ENCODE measurements at places on chromosomes 2 and 18.

DNA sequence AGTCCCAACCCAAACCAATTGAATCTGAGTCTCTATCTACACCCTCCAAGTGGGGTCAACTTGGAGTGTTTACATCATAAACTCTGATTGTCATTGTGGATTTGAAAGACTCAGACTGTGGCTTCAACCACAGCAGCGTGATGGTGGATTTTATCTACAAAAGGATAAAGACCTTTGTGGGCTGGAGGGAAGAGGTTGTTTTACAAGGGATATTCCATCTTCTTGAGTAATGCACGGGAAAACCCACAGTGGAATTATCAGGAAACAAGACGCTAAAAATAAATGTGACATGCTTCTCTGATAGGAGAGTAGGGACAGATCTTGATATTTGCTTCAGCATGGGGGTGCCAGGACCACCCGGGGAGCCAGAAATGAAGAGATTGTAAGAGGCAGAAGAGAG lies 93.5 kb downstream of the LPIN1 start:
- no peak for DNase-seq

GRCh38 chr2:49753344-49753985 lies 599.1 kb upstream of the FSHR start:
- DNase-seq: no peak

GRCh38 chr2:203808046-203808750 lies 59.4 kb upstream of the CTLA4 start:
- DNase-seq: no peak

GRCh38 chr18:33750366-33750765 lies 172.3 kb downstream of the ASXL3 start:
- no peak for DNase-seq

- no peak for DNase-seq
Observed at GRCh38 chr2:216365518-216365917, 6.8 kb downstream of the MARCHF4 start.

GRCh38 chr2:189466656-189467055 lies 25.4 kb downstream of the WDR75 start:
- no peak for DNase-seq

- no peak for DNase-seq
Observed at GRCh38 chr2:168427451-168427850, 28.6 kb upstream of the CERS6 start.

- DNase-seq: no peak
Observed at GRCh38 chr2:6664332-6665061, 201.2 kb downstream of the CMPK2 start.

DNA sequence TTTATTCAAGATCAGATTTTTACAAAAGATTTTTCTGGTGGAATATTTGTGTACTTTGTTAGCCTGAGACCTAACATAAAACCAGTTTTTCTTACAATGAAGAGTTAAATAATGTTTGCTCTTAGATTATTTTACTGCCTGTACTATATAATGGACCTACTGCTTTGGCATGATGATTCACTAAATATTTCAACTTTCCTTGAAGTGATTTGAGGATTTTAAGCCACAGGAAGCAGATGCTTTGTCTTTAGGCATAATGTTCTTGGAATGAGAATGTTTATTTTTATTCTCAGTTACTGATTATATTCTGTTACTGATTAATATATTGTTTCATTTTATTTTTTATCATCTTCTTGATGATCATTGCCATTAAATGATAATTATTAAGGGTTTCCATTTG lies 175.3 kb upstream of the LRP1B start:
- DNase-seq: no peak

GRCh38 chr2:67719351-67719750 lies 322.2 kb downstream of the ETAA1 start:
- DNase-seq: no peak

DNA sequence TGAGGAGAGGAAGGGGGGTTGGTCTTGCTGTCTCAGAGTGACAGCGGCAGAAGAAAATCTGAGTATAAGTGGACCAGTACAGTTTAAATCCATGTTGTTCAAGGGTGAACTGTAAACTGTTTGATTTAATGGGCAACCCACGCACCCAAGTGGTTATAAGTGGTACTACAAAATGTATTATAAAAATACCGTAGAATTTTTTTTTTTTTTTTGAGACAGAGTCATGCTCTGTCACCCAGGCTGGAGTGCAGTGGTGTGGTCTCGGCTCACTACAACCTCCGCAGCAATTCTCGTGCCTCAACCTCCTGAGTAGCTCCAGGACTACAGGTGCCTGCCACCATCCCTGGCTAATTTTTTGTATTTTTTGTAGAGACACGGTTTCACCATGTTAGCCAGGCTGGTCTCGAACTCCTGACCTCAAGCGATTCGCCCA lies 2.1 kb upstream of the CHCHD5 start:
- DNase-seq: no peak

DNA sequence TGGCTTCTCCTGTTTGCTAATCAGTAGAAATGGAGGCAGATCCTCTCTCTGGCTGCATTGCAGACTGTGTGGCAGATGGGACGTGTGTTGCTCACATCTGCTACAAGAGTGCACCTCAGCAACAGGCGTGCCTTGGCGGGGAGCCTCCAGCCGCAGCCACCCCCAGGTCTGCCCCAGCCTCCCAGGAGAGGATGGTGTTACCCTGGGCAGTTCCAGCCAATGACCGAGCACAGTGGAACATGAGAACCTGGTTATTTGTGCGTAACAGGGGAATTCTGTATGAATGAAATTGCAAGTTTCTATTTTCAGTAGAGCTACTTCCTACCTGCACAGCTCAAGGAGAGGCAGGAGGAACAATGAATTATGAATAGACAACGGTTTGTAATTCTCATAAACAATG lies 130.6 kb upstream of the CBLN2 start:
- no peak for DNase-seq

DNA sequence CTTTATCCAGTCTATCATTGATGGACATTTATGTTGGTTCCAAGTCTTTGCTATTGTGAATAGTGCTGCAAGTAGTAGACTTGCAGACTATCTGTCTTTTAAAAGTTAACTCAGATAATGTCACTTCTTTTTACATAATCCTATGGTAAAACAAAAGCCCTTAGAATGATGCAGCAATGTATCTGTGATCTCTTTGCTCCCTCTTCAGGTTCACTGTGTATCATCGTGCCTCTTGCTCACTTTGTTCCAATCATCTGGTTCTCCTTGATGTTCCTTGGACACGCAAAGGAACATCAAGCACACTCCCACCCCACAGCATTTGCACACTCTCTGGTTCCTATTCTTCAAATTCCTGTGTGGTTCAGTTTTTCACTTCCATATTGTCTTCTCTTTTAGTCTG lies 472.5 kb upstream of the ZNF804A start:
- no peak for DNase-seq

DNA sequence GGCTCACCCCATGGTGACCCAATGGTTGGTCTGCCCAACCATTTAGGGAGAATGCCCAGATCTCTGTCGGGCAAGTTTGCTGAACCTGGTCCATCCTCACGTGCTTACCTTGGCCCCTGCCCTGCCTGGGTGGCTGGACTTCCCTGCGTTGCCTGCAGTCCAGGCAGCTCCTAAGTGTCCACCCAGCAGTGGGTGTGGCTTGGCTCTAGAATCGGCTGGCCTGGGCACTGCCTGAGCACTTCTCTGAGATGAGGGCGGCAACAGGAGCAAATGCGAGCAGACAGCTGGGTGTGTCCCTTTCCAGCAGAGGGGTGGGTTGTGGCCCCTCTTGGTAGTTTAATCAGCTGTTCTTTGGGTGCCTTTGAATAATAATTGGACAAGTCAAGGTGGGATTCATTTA lies 11.3 kb downstream of the PCARE start:
- no peak for DNase-seq

DNA sequence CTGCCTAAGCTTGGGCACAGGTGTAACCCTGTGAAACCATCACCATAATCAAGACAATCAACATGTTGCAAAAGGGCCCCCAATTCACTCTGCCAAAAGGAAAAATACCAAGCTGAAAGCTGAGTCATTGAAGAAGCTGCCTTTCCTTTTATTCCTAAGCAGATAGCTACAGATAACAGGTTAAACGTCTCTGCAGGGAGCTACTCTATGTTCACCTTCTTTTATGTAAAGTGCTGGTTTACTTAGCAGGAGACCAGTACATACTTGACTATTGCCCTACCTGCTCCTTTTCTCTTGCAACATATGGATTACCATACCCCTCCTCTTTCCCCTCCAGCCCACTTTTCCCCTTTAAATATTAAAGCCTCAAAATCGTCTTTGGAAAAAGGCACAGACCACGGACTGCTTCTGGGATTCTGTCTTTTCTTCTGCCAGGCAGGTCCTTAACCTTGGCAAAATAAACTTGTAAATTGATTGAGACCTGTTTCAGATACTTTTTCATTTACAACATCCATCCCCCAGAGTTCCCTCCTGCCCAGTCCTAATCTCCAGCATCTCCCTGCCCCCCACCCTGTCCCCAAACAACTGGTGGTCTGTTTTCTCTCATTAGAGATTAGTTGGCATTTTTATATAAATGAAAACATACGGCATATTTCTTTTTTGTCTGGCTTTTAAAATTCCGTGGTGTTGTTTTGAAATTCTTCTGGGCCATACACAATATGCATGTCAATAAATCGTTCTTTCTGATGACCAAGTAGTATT lies 37.8 kb upstream of the LDLRAD4 start:
- DNase-seq: no peak

- no peak for DNase-seq
Observed at GRCh38 chr2:84964406-84965191, 6.4 kb upstream of the KCMF1 start.

GRCh38 chr2:141630407-141630930 lies 500.3 kb downstream of the LRP1B start:
- DNase-seq: no peak

- DNase-seq: no peak
Observed at GRCh38 chr18:35134791-35135531, 93.7 kb downstream of the MAPRE2 start.

GRCh38 chr2:101038455-101039255 lies 36.6 kb downstream of the RPL31 start:
- DNase-seq: no peak

GRCh38 chr18:25805323-25805722 lies 285.1 kb downstream of the SS18 start:
- DNase-seq: no peak

DNA sequence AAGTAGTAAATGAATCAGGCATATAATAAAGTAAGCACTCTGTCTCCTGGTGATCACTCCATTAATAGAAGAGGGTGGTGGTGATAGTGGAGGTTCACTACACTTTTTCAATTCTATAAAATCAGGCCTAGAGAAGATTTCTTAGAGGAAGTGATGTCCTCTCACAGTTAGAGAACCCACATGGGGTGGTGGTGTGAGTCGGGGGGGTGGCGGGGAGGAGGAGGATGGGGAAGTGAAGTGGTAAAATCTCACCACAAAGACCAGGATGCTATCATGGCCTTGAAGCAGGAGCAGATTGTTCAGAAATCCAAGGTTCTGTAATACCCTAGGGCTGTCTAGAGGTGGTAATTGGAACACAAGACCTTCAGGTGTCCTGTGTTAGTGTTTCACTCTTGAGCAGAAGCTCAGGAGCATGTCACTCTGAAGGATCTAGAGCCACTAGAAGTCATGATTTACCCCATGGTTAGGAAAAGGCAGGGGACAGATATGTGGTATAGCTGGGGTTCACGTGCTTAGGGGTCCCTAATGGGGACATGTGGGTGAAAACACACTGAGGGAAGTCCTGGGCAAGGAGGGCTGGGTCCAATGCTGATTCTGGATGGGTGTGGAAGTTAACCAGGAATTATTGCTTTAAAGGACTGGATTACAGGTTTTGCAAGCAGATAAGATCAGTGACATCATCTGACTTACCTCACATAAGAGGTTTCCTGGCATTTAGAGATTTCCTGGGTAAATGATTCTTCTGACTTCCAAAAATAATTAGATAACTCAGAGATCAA lies 31.0 kb downstream of the RNF125 start:
- no peak for DNase-seq

DNA sequence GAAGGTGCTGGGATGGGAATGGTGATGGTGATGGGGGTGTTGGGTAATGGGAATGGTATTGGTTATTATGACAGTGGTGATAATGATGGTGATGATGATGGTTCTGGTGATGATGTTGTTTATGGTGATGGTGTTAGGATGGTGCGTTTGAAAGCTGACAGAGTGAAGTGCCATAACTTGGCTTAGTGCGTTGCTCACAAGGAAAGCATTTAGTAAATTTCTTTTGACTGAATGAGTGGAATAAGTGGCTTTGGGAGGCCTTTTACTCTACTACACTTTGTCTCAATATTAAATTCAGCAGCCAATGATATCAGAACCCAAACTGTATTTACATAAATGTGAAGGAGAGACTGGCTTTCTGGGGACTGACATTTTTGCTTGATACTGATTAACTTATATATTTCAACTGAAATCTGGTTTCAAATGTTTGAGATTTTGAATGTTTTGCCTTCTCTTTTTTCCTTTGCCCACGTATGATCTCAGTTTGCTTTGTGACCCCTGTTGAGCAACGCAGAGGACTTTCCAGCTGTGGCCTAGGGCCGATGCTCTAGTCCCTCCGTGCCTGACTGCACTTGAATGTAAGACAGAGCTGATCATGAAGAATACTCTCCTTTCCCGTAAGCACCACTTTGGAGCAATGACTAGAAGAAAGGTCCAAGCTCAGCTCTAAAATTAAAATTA lies 128.5 kb upstream of the SH3BP4 start:
- no peak for DNase-seq

GRCh38 chr2:221775096-221775495 lies 203.0 kb upstream of the EPHA4 start:
- no peak for DNase-seq

DNA sequence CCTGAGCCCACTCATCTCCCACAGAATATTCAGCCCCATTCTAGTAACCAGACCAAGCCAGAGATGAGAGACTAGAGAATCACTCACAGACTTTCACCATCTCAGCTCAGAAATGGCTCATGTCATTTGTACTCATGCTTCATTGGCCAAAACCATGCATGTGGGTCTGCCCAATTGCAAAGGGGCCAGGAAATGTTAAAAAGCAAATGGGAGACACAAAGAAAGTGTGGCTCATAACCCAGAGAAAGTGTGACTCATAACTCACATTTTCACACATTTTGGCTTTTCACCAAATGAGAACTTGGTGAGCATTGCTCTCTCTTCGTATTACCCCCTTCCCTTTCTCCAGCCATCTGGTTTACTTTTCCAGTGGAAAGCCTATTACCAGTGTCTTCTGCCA lies 66.2 kb downstream of the MDH1 start:
- no peak for DNase-seq

GRCh38 chr2:231201475-231201814 lies 3.0 kb downstream of the ARMC9 start:
- no peak for DNase-seq

GRCh38 chr2:161388146-161388779 lies 27.8 kb upstream of the TBR1 start:
- no peak for DNase-seq

DNA sequence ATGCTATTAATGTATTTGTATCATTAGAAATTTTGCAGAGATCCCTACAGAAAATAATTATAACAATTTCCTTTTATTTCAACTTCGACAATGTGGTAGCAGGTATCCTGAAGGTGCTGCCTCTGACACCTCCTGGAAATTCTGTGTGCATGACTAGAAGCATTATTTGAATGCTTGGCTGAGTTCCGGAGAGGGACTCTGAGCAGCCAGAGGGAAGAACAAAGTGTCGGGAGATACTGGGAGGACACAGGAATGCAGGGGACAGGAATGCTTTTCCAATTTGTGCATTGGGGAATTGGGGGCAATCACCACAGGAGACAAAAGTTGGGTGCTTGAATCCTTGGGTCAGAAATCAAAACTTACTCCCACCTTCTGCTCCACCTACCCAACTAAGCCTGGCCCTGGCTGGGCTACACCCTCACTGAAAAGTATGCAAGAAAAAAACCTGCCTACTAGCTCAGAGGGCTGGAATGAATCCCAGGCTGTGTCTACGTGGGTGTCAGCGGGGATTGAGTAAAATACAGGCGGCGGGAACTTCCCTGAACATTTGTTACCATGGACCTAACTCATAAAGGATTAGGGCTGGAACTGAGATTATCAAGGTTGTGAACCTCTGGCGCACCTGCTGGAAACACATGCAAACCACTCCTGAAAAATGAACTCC lies 299.3 kb downstream of the SOX11 start:
- no peak for DNase-seq
